ENCODE measurements at places on chromosomes 1 and 21.

DNA sequence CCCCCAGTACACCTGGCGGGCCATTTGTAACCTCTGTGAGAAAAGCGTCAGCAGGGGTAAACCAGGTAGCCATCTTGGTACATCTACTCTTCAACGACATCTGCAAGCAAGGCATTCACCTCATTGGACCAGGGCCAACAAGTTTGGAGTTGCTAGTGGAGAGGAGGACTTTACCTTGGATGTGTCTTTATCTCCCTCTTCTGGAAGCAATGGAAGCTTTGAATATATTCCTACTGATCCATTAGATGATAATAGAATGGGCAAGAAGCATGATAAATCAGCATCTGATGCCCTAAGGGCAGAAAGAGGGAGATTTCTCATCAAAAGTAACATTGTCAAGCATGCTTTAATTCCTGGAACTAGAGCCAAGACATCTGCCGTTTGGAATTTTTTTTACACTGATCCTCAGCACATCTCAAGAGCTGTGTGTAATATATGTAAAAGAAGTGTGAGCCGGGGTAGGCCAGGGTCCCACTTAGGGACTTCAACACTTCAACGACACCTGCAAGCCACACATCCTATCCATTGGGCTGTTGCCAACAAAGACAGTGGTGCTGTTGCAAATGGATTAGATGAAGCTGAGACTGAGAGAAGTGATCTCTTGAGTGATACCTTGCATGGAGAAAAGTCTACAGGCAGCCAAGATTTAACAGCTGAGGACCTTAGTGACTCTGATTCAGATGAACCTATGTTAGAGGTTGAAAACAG is 2.7 kb downstream of the ZBED6 start:
- DNase-seq: no peak

DNA sequence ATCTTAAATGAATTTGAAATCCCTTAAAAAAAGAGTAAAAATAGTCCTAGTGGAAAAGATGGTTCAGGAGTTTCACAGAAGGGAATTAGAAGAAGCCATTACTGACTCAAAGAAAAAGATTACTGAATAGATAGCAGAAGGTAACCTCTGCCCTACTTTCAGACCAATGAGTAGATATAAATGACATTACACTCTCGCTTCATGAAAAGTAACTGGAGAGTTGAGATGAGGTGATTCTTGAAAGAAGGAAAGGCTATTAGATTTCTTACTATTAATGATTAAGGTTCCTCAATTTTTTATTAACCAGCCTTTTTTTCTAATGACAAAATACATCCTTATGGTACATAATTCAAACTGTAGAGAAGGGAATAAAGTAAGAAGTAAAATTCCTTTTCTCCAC is 28.3 kb downstream of the CCN1 start:
- DNase-seq: no peak

- DNase-seq: peak; percentile 53
Measured at GRCh38 chr1:204453141-204453772, 41.3 kb downstream of the PIK3C2B start.

- no peak for DNase-seq
Measured at GRCh38 chr1:232667778-232668165, 37.8 kb upstream of the SIPA1L2 start.

DNA sequence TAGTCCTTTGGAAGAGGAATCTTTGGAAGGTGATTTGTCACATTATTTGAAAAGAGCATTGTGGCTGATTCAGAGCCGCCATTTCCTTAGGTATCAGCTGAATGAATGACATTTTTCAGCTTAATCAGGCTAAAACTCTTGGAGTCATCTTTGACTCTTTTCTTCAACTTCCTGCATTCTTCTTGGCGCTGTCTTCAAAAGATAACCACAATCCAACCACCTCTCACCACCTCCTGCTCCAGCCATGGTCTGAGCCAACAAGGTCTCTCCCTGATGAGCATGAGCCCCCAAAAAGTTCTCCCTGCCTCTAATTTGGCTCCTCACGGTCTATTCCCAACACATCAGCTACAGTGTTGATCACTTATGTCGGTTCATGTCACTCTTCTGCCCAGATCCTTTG is 297.6 kb upstream of the RUNX1 start:
- no peak for DNase-seq

- DNase-seq: no peak
Measured at GRCh38 chr1:180444522-180444921, 57.9 kb downstream of the ACBD6 start.

- no peak for DNase-seq
Measured at GRCh38 chr1:152533327-152533938, 19.2 kb downstream of the CRCT1 start.

DNA sequence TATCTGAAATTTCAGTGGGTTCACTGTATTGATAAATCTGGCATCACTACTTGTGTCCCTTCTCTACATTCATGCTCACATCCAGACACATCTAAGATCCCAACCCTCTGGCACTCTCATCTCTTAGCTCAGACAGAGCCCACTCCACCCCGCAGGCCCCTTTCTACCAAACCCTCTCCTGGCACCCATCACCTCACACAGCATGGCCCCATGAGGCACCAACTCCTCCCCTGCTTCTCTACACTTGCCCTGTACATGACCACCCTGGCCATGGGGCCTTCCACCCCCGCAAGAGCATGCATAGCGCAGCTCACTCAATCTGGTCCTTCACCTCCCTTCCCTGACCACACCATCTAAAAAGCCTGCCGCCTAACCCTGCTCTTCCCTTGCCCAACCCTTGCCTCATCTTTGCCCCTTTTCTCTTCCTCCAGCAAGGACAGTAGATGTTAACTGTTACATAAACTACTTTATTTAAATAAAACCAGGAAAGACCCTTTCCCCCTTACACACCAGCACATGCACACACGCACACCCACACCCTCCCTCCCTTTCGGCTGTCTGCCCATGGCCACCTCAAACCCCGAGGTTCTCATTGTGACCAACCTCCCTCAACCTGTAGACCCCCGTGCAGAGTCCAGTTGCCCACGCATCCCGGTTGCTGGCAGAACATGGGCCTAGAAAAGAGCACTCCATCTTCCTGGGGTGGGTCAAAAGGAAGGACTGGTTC is 15.6 kb downstream of the SH3BP5L start:
- no peak for DNase-seq

DNA sequence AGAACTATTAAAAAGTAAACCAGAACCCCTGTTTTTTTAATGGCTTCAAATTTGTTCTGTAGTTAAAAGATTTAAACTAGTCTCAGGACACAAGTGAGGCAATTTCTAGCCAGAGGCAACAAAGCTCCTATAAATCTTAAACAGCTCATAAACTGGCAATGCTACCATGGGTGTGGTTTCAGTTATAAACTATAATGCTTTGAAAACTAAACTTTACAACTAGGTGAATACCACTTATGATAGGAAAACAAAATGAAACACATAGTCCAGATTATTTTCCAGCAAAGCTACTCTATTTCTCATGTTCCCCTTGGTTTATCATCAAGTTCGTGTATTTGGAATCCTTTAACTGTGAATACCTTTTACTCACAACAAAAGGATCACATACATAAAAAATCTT is 282.5 kb downstream of the VAV3 start:
- no peak for DNase-seq

DNA sequence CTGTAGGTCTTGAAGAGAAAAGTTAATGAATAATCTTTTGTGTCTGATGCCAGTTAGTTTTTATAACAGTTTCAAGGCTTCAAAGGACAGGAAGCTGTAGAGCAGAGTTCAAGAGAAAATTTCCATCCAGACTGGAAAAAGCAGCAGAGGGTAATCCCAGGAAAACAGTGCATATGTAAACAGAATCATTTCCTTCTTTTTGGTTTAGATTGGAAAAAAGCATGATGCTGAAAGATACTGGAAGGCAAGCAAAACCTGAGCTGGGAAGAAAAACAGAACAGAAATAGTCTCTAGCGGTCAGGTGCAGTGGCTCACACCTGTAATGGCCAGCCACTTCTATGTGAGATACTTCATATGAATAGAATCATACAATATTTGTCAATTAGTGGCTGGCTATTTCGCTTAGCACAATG is 71.9 kb downstream of the ZSWIM5 start:
- no peak for DNase-seq

- peak; percentile 55 for DNase-seq
Measured at GRCh38 chr21:41766883-41767605, at the start of gene RIPK4. Gene RIPK4, minus strand, starts transcription at chr21:41767052. Its CDS starts 11 bp downstream, at chr21:41767041.

- DNase-seq: no peak
Measured at GRCh38 chr1:186194107-186194756, 180.8 kb downstream of the TPR start.

GRCh38 chr1:213051881-213052202 is 801 bp downstream of the RPS6KC1 start:
- DNase-seq: no peak

DNA sequence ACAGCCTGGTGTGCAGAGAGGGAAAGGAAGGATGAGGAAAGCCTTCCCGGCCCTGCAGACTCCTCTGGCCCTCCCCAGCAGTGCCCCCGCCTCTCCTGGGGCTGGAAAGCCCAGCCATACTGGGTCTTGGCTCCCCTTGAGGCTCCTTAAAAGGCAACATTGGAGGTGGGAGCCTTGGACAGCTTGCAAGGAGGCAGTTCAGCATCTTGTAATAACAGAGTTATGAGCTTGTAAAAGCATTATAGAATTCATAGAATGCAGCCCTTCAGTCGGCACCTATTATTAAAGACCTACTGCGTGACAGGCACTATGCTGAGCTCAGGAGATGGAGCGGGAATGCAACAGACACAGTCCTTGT is 4.2 kb downstream of the TINAGL1 start:
- DNase-seq: no peak

DNA sequence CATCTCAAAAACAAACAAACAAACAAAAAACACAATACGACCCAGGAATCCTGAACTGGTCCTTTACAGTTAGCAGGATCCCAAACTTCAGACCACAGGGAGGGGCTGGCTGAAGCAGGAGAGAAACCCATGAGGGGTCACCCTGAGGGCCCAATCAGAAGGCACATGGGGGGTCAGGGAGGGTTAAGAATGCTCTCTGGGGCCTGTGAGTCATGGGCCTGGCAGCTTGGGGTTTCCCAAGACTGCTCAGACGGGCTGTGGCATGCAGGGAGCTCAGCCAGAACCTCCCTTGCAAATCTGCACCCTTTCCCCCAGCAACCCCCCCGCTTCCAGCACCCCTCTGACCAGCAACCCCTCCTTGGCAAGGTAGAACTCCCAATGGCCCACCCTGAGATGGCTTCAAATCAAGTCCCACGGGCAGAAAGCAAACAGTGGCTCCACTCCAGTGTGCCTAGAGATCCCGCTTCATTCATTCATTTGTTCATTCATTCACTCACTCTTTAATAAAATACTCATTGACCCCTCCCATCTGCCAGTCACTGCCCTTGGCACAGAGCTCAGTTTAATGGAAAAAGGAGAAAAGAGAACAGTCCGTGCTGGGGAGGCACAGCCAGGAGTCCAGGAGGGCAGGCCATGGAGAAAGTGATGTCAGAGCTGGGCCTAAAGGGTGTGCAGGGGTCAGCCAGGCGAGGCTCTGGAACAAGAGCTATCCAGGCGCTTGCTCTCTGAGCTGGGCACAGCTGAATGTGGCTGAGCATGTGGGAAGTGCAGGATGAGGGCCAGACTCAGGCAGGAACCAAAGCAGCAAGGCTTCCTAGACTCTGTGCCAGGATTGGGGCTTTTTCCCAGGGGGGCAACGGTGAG is 8.2 kb downstream of the UQCRHL start:
- no peak for DNase-seq

GRCh38 chr1:34115233-34115632 is 49.8 kb downstream of the CSMD2 start:
- no peak for DNase-seq

GRCh38 chr21:27047658-27048314 is 80.9 kb upstream of the ADAMTS5 start:
- DNase-seq: no peak

DNA sequence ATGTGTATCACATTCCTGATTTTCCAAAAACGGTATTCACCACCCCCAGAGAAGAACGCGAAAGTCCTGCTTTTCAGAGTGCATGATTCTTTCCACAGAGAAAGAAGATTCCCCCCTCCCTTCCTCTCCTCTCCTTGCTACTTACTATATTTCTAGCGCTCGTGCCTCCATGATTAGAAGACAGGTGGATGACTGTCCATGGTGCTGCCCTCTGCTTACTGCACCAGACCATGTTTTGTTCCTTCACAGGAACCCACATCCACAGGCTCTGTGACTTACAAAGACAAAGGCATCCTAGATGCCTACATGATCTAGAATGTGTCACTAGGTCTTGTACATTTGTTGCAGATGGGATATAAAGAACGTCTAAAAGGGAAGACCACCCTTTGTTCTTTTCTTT is 49.1 kb upstream of the ZNF648 start:
- no peak for DNase-seq

Measured in activated CD4-positive, CD25-positive, alpha-beta regulatory T cell treated with anti-CD3 and anti-CD28 coated beads, Interleukin-2, amount 50 U/mL, for 72 hours (primary cell).